GM13977 (cell line): ENCODE measurements at places on chromosomes 11 and 22.

DNA sequence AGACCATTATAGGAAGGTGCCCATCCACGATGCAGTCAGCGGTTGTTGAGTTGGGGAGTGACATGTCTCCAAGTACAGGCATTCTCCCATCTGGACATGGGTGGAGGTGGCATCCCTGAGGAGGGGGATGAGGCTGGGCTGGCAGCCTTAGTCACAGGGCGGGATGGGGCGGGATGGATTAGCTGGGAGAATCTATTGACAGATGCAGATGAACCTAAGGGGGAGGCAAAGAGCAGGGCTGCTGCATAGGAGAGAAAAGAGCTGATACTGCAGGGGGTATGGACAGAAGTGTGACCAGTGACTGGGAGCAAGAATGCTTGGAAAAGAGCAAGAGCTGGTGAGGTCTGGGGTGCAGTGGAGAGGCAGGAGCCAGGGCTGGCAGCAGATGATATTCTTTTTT, 42.7 kb downstream of the SCN3B start:
- DNase-seq, result no peak

DNA sequence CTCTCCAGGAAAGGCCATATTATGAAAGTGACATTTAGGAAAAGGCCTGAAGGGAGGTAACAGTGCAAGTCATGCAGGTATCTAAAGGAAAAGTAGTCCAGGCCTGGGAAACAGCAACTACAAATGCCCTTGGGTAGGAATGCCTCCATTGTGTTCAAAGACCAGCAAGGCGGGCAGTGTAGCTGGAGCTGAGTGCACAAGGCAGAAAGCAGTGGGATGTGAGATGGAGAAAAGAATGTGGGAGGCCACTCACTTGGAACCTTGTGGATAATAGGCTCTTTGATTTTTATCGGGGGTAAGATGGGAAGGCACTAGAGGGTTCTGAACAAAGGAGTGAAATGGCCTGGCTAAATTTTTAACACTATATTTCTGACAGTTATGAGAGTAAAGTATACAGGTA, 188.6 kb downstream of the PGR start:
- no peak for DNase-seq

GRCh38 chr11:117978991-117979390, 7.2 kb upstream of the IL10RA start:
- peak; percentile 22 for DNase-seq

DNA sequence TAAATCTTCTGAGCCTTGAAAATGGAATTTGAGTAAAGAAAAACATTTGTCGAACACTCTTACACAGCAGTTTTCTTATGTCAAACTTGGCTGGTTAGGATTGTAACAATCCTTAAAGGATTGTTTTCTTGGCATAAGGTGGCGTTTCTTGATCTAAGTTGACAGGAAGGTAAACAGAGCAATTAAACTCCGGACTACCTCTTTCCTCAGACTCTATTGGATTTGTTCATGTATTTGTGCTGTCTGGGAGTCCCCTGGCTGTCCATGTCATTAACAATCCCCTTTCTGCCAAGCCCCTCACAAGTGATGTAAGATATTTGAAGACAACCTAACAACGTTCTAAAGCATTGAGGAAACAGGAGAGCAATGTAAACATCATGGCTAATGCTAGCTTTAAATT, 222.5 kb upstream of the SNX19 start:
- DNase-seq, result no peak

DNA sequence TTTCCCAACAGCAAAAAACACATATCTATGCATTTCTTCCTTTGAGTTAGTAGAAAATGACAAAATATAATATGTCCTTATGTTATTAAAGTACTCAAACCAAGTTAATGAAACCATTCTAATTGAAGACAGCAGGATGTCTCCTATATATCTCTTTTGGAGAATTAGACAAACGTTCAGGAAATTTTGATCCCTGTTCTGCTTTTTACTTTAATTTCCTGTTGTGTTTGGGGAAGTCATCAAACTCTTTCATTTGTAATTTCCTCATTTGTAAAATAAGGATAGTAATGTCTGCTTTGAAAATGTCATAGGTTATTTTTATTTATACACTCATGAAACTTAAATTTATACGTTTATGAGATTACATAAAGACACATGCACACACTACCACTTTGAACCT, 281.8 kb upstream of the ANO5 start:
- DNase-seq, result no peak

GRCh38 chr22:24494528-24495364, at the start of gene UPB1:
Gene UPB1 (plus strand): TSS chr22:24495332. CDS start chr22:24495404, 72 bp downstream.
- DNase-seq, result no peak

DNA sequence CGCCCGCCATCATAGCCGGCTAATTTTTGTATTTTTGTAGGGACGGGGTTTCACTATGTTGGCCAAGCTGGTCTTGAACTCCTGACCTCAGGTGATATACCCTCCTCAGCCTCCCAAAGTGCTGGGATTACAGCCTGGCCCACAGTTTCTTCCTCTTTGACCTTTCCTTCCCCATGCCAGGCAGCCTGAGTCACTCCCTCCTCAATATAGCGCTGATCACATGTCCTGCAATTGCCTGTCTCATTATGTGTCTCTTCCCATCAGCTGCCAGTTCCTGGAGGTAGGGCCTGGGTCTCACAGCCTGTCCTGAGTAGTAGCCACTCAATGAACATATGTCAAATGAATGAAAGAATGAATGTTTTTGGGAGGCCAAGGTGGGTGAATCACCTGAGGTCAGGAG, 43.0 kb upstream of the CCDC134 start:
- no peak for DNase-seq

- DNase-seq, result no peak
Observed at GRCh38 chr22:31613904-31614296, 48.1 kb downstream of the PISD start.

- DNase-seq, result no peak
Observed at GRCh38 chr11:133339495-133340140, 192.7 kb downstream of the OPCML start.

DNA sequence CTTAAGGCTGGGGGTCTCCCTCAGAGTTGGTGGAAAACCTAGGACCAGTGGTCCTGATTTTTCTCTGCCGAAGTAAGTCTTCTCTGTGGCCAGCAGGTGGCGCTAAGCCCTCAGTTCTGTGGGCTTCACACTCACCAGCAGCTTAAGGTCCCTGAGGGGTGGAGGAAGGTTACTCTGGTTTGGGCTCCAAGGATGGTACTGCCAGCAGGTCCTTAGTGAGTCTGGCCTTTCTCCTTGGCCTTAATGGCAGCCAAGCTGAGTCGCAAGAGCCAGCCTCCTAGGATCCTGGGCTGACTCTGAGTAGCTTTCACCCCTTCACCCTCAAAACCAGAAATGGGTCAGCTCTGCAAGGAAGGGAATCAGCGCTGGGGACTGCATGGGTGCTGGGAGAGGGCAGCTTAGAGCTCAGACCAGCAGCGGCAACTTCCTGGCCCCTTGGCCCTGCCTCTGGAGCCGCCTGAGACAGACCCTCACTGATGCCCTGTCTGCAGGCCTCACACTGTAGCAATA, 4.4 kb downstream of the KCNJ11 start:
- DNase-seq, result peak; percentile 61

- DNase-seq, result no peak
Observed at GRCh38 chr22:22245935-22246525, 1.4 kb downstream of the VPREB1 start.

- no peak for DNase-seq
Observed at GRCh38 chr22:40547729-40548143, 88.8 kb downstream of the MRTFA start.

- DNase-seq, result no peak
Observed at GRCh38 chr22:46596819-46597218, 23.4 kb upstream of the GRAMD4 start.

DNA sequence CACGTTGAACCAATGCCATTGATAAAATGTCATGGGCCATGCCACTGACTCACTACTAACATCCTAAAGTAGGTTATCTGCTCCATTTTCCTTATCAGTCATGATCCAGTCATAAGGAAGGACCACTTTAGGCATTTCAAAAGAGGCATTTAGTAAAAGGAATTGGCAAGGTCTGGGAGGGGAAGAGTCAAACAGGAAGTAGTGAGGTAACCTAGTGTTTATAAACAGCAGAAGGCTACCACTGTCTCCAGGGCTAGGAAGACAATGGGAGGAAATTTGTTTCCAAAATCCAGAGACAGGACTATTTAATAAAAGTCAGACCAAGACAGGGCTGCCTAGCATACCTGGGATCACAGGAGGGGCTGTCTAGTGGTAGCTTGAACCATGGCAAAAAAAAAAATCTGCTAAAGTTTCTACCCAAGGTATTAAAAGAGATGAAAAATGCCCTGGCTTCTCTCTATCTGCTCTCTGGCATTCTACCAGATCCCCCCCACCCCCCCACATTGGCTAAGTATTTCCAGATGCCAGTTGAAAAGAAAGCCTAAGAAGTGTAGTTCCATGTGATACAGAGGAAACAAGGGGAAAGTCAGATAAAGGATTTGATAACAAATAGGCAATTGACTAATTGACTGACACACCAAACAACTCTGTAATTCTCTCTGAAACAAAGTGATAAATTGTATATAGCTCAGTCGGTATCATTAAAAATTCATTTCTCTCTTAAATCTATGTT, 50.4 kb upstream of the C11orf87 start:
- DNase-seq, result no peak

- DNase-seq, result no peak
Observed at GRCh38 chr11:41394521-41395195, 64.8 kb downstream of the LRRC4C start.

- DNase-seq, result no peak
Observed at GRCh38 chr11:70733327-70734325, 335.3 kb downstream of the CTTN start.

GRCh38 chr11:85922367-85922766, 67.2 kb downstream of the CCDC83 start:
- DNase-seq, result no peak

DNA sequence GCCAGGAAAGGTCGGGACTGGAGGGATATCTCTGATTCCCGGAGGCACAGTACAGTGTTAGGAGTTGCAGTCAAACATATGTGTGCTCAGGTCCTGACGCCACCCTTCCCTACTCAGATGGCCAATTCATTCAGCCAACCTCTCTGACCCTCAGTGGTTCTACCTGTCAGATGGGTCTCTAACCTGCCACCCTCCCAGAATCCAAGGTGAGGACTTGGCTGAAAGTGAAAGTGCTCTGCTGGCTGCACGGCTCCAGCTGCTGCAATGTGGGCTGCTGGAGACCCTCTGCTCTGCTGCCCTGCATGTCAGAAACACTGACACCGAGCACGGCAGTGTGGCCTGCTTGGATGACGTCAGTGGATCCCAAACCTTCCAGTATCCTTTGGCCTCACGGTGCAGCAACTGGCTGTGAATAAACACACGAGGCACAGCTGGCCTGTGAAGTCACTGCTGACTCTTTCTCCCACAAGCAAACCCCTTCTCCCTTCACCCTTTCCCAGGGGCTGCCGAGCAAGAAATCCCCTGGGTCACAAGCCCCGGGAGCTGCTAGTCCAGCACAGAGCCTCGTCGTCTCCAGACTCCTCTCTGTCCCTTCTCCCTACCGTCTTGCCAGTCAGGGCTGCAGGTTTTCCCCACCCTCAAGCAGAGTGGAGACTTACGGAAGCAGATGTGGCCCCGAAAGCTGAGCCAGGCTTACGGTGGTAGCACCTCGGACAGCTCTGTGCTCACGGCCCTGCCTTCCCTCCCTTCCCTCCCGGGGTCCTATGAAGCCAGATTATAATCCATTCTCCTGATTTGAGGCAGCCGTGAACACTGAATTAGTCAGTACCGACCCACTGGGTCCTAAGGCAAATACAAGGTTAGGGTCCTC, 24.3 kb downstream of the KIAA0930 start:
- DNase-seq, result no peak
